ENCODE measurements at places on chromosomes 13 and 19. TPM values are rescaled to one million over a fixed set of nuclear protein-coding genes. Genes with fewer than 3 reads are reported as not detected.

GRCh38 chr13:27374126-27374613 is 50.2 kb upstream of the GTF3A start:
- peaks cover 3% of the 10 kb centered on the region for H3K4me1 ChIP-seq
- no peaks in the 10 kb centered on the region for H3K36me3 ChIP-seq
- no peak for DNase-seq

DNA sequence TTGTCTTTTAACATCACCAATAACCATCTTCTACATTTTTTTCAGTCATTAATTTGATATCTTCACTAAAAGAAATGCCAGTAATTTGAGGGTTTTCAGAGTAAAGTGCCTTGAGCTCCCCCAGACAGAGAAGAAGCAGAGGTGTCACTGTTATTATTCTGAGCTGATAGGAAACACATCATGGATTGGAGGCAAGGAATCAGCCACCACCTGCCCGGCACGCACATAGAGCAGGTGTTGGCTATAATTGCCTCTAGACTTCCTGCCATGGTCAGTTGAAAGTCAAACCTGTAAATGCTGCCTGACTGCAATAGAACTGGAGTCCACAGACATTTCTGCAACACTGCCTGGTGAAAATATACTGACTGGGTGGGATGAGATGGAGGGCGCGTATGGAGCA is 776.6 kb downstream of the UQCRFS1 start:
- no peaks in the 10 kb centered on the region for H3K36me3 ChIP-seq
- H3K4me1 ChIP-seq, result no peaks in the 10 kb centered on the region
- H3K27me3 ChIP-seq, result no peaks in the 10 kb centered on the region
- no peak overlapping the region for H3K27ac ChIP-seq
- no peak for DNase-seq

GRCh38 chr19:38148337-38148736 is 75.7 kb downstream of the DPF1 start:
- H3K27me3 ChIP-seq, result no peaks in the 10 kb centered on the region
- peaks cover 44% of the 10 kb centered on the region for H3K4me1 ChIP-seq
- peak; percentile 76 for DNase-seq
- peaks cover 25% of the 10 kb centered on the region for H3K36me3 ChIP-seq
- peak overlapping the region; percentile 40 for H3K27ac ChIP-seq

DNA sequence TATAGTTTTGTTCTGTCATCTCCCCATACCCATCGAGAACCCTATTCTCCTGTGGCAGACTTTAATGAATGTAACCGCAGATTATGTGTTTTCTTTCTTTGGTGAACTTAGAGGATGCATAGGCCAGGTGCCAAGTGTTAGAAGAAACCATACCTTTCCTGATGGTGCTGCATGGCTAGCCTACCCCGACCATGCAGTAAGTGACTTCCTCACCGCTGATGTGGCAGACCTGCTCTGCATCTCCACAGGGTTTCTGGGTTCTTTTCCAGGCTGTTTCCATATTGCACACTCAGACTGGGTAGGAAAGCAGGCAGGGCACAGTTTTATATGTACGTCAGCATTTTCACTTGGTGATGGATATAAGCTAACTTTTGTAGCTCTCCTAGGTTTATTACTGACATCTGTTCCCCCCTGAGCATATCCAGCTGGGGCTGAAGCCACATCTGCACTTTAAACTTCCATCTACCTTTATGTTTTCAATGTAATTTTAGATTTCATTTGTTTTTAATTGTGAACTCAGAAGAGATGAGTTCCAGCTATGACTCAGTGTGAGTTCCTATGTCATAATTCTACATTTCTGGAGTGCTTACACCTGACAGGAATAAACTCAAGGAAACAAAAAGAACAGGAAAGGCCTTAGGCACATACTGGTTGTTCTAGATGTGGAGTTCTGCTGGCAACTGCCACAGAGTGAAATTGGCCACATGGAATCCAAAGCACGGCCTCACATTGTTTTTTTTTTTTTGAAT is 42.3 kb downstream of the LRCH1 start:
- peak overlapping the region; percentile 79 for H3K27ac ChIP-seq
- H3K4me1 ChIP-seq, result peaks cover 55% of the 10 kb centered on the region
- H3K27me3 ChIP-seq, result no peaks in the 10 kb centered on the region
- H3K4me3 ChIP-seq, result no peak overlapping the region
- no peak for DNase-seq

GRCh38 chr19:1248786-1249297 is 459 bp downstream of the MIDN start:
- no peak for DNase-seq
- H3K4me1 ChIP-seq, result peaks cover 73% of the 10 kb centered on the region
- peaks cover 23% of the 10 kb centered on the region for H3K36me3 ChIP-seq
- H3K27ac ChIP-seq, result peak overlapping the region; percentile 99

DNA sequence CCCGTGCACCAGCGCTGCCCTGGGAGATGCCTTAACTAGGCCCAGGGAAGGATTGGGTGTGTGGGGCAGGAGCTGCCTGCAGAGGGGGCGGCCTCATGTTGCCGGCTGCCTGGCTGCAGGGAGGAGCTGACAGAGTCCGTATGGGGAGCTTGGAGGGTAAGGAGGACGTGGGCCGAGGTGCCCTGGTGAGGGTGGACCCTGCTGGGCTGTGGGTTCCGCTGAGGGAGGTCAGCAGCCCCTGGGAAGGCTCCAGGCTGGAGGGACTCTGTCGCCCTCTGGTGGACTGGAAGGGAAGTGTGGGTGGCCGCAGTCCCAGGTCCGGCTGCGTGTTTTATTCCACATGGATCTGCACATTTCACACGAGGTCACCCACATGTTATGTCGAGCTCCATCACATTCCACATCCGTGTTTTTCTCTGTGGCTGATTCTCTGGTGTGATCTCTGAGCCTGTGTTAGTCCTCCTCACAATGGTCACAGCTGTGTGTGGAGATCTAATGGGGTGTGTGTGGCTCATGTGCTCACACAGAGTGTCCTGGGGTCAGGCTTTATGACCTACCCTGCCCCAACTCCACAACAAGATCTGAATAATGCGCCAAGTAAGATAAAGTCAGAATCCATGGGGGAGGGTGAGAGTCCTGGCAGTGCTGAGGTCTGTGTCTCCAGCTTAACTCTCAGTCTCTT is 1.8 kb upstream of the CEACAM8 start:
- no peak overlapping the region for H3K4me3 ChIP-seq
- H3K27ac ChIP-seq, result no peak overlapping the region
- peaks cover 10% of the 10 kb centered on the region for H3K27me3 ChIP-seq
- no peak for DNase-seq

GRCh38 chr19:55669418-55670279 is 5.4 kb upstream of the EPN1 start:
- H3K4me3 ChIP-seq, result no peak overlapping the region
- peaks cover 79% of the 10 kb centered on the region for H3K36me3 ChIP-seq
- DNase-seq, result no peak
- H3K4me1 ChIP-seq, result peaks cover 25% of the 10 kb centered on the region
- no peak overlapping the region for H3K27ac ChIP-seq

DNA sequence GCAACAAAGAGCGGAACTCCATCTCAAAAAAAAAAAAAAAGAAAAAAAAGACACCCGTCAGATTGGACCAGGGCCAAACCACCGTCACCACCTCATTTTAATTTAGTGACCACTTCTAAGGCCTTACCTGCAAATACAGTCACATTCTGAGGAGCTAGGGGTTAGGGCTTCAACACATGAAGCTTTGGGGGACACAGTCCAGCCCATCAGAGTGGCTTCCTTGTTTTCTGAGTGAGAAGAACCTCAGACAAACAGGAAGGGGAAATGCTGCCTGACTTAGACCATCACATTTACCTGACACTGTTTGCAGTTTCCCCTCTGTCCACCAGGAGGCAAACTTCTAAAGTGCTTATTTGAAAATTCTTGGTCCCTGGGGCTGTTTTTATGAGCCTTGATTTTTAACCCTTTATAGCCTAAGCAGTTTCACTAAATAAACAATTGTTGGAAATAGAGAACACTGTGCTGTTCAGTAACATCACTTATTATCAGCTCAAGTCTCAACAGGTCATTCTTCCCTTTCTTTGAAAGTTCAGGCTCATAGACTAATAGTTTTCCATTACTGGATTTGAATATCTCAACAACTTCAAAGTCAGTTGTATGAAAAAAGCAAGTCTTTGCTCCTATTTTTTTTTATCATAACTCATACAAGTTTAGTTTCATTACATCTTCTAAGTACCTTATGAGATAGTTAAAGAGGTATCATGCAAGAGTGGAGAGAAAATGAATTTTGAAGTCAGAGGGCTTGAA is 74.9 kb upstream of the WASF3 start:
- H3K27me3 ChIP-seq, result no peaks in the 10 kb centered on the region
- peak; percentile 85 for DNase-seq
- no peak overlapping the region for H3K27ac ChIP-seq
- no peaks in the 10 kb centered on the region for H3K36me3 ChIP-seq
- H3K4me1 ChIP-seq, result peaks cover 5% of the 10 kb centered on the region

DNA sequence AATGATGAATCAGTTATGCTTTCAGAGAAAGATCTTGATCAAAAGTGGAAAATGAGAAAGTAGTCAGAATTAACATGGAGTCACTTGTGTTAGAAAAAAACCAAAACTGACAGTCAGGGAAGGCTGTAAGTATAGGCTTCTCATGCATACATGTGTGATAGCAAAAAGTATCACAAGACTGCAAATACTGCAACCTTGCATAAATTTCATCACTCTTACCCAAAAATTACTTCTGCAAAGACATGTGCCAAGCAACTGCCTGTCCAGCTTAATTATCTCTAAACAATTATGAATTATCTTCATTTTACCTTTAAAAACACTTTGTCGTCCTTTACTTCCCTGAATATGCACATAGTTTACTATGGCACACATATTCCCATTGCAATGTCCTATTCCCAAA is 2466.4 kb upstream of the PCDH20 start:
- H3K27me3 ChIP-seq, result no peaks in the 10 kb centered on the region
- no peak for DNase-seq
- no peaks in the 10 kb centered on the region for H3K4me1 ChIP-seq
- no peaks in the 10 kb centered on the region for H3K36me3 ChIP-seq

- no peak overlapping the region for H3K27ac ChIP-seq
- peaks cover 25% of the 10 kb centered on the region for H3K4me1 ChIP-seq
- peak overlapping the region; percentile 43 for H3K4me3 ChIP-seq
- H3K36me3 ChIP-seq, result no peaks in the 10 kb centered on the region
Measured at GRCh38 chr19:17389957-17390664, 3.9 kb downstream of the CCDC194 start.

DNA sequence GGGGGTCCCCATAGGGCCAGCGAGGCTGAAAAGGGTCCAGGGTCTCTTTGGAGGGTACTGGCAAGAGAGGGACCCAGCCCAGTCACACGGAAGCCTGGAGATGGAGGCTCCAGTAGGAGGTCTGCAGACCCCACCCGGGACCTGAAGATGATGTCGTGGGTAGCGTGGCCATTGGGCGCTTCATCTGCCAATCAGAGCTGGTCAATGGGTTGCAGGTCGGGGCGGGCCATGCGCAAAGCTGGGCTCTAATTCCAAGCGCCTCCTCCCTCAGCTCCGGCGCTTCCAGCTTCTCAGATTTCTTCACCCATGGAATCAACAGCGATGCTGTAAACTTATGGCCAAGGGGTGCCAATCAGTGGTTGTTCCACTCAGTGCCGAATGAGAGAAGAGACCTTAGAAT is 10.9 kb downstream of the SIGLEC12 start:
- no peaks in the 10 kb centered on the region for H3K4me1 ChIP-seq
- H3K27ac ChIP-seq, result no peak overlapping the region
- H3K27me3 ChIP-seq, result peaks cover 8% of the 10 kb centered on the region
- H3K36me3 ChIP-seq, result no peaks in the 10 kb centered on the region
- no peak for DNase-seq

DNA sequence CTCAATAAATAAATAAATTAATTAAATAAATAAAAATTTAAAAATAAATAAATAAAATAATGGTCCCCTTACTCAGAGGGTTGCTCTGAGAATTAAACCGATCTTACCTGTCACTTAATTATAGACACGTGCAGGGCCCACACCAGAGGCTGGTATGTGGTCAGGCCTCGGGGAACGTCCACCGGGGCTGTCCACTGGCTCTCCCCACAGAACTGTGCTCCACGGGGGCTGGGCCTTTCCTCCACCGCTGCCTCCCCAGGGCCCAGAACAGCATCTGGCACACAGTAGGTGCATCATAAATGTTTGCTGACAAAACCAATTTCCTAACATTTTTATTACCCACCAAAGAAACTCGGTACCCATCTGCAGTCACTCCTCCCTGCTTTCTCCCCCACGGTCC is 69.2 kb downstream of the CEBPG start:
- no peak overlapping the region for H3K4me3 ChIP-seq
- no peaks in the 10 kb centered on the region for H3K36me3 ChIP-seq
- no peak overlapping the region for H3K27ac ChIP-seq
- peak; percentile 69 for DNase-seq
- no peaks in the 10 kb centered on the region for H3K27me3 ChIP-seq

DNA sequence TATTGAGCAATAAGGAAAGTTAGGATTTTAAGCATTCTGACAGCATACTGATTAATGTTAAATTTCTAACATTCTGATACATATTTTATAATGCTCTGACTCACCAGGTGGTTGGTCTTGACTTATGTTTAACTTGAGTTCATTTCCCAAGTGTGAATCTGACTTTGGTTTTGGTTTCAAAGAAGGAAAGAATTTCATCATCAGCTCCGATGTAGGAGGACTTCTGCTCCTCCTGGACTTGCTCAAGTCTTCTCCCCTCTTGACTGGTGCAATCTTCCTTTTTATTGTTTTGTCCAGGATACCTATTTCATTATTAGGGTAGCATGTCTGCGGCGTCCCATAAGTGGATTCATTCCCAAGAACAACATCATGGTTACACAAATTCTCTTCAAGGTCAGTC is 141.3 kb downstream of the RNF17 start:
- H3K27ac ChIP-seq, result no peak overlapping the region
- no peak for DNase-seq
- no peaks in the 10 kb centered on the region for H3K4me1 ChIP-seq
- H3K4me3 ChIP-seq, result no peak overlapping the region
- no peaks in the 10 kb centered on the region for H3K27me3 ChIP-seq

- H3K4me1 ChIP-seq, result no peaks in the 10 kb centered on the region
- no peak overlapping the region for H3K27ac ChIP-seq
- DNase-seq, result no peak
Measured at GRCh38 chr13:62556978-62557377, 1141.3 kb upstream of the PCDH20 start.

GRCh38 chr13:98118865-98119264 is 24.0 kb upstream of the FARP1 start:
- no peak overlapping the region for H3K27ac ChIP-seq
- H3K4me1 ChIP-seq, result no peaks in the 10 kb centered on the region
- H3K27me3 ChIP-seq, result no peaks in the 10 kb centered on the region

- no peak for DNase-seq
- H3K27me3 ChIP-seq, result no peaks in the 10 kb centered on the region
- H3K4me3 ChIP-seq, result no peak overlapping the region
- no peaks in the 10 kb centered on the region for H3K36me3 ChIP-seq
- H3K4me1 ChIP-seq, result no peaks in the 10 kb centered on the region
- H3K27ac ChIP-seq, result no peak overlapping the region
Measured at GRCh38 chr13:34411894-34412293, 530.2 kb upstream of the NBEA start.

GRCh38 chr13:64347664-64348063 is 2882.5 kb downstream of the PCDH9 start:
- no peaks in the 10 kb centered on the region for H3K4me1 ChIP-seq
- H3K4me3 ChIP-seq, result no peak overlapping the region
- H3K36me3 ChIP-seq, result no peaks in the 10 kb centered on the region
- no peak for DNase-seq

GRCh38 chr13:110528371-110528770 is 33.2 kb downstream of the RAB20 start:
- H3K4me3 ChIP-seq, result no peak overlapping the region
- no peak overlapping the region for H3K27ac ChIP-seq
- H3K36me3 ChIP-seq, result no peaks in the 10 kb centered on the region
- no peaks in the 10 kb centered on the region for H3K27me3 ChIP-seq

Gene COL4A2
- total RNA-seq, result 50.0 TPM

Gene PABPC3
- total RNA-seq, result 0.51 TPM

Gene SLAIN1
- 6.5 TPM for total RNA-seq

Gene FRY
- 39.6 TPM for total RNA-seq

Gene RTBDN
- total RNA-seq, result not detected

Gene CAMSAP3
- total RNA-seq, result 60.5 TPM

Gene ZNF878
- 1.1 TPM for total RNA-seq

Gene PDE4C
- 0.47 TPM for total RNA-seq

Gene MADCAM1
- total RNA-seq, result not detected
